Hematopoietic multipotent progenitor cell treated with erythropoietin and hydrocortisone succinate and interleukin-3 and kit ligand, for 6 days (in vitro differentiated cells): ENCODE measurements at places on chromosomes 6 and 20.

DNA sequence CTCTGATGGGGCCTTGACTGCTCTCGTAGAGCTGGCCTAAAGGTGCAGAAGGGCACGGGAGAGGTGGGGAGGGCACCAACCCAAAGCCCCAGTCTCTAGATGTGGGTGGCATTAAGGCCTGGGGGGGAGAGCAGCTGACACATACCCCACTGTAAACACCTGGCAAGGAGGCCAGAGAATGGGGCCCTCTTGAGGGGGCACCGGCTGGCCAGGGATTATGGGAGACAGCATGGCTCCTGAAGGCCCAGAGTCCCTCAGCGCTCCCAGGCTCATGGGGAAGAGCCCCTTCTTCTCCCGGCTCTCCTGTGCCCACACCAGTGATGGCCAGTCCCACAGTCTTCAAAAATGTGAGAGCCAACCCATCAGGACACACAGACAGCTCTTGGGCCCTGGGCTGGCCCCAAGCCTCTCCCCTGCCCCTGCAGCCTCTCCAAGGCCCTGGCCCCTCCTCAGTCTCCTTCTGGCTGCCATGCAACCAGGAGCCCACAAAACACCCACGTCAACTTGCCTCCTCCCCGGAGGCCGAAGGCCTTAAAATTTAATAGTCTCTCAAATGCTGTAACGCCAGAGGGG lies 58.2 kb upstream of the FOXP4 start:
- no peak for DNase-seq

DNA sequence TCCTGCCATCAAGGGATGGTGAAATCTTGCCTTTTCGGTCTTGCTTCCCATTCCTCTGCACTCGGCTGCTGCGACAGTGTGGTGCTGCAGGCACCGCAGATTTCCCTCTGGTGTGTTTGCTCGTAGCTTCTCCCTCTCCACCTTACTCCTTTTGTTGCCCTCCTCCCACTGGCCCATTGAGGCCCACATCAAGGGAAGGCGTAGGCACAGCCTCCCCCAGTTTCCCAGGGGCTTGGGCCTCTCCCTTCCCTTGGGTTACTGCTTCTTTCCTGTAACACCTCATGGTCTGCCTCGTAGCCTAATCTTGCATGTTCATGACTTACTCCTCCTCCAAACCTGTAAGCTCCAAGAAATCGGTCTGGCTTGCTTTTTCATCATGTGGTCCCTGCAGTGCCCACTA lies 9.9 kb downstream of the E2F3 start:
- DNase-seq, result peak; percentile 25

- no peak for DNase-seq
Measured at GRCh38 chr6:43623880-43624785, 4.9 kb downstream of the GTPBP2 start.

DNA sequence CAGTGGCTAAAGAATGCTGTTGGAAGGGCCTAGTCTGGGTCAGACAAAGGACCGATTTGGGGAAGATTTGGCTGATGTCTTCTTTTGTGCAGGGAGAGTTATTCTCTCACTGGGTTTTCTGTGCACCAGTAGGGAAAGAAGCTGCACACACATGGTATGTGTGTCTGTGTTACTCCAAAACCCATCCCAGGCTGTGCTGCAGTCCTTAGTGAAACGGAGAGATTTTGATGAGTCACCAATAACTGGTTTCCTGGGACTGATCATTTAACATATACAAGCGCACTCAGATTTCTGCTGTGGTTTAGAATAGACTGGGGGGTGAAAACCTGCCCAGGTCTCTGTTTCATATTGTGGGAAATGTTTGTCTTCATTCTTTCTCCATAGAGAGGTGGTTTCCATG lies 1049.8 kb downstream of the KIF16B start:
- no peak for DNase-seq

DNA sequence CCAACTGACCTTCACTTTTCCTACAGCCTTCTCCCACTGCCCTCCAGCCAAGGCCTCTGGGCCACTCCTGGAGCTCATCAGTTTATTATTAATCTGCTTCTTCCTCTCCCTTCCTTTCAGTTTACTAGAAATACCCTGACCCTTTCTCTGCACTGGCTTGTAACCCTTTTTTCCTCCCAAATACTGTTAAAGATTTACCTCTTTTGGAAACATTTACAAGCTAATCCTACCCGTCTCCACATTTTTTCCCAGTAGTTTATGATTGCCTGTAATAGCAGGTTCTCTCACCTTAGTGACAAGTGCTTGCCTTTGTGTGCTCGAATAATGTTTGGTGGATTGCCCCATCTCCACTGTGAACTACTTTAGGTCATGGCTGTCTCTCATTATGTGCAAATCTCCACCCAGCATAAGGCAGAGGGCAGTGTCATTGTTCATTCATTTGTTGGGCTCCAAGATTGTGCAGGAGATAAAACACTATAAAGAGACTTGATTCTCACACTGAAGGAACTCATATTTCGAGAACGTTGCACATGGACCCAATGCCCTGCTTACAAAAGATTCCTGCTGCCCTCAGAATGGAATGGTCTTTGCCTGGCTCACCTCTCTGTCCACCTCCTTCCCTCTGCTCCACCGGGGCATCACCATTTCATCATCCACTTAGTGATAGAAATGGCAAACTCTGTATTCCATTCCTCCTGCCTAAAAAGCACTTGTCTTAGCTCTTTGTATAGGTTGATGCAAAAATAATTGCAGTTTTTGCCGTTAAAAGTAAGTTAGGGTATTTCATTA lies 491.1 kb downstream of the UTRN start:
- DNase-seq, result no peak

DNA sequence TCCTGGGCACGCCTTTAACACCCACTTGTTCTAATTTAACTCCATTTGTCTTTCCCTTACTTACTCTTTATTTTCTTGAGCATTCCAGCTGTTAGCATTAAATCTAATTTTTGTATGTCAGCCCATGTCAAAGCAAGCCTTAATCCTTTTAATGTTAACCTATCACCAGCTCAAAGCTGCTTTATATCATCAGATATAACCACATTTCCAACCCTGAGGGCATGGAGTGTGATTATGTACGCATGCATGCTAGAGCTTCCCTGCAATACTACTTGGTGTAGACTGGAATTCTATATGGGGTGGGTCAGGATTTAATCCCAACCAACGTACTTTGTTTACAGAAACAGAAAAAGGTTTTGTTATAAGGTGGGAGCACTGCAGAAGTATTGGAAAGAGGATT lies 139.4 kb upstream of the HMGN3 start:
- no peak for DNase-seq

DNA sequence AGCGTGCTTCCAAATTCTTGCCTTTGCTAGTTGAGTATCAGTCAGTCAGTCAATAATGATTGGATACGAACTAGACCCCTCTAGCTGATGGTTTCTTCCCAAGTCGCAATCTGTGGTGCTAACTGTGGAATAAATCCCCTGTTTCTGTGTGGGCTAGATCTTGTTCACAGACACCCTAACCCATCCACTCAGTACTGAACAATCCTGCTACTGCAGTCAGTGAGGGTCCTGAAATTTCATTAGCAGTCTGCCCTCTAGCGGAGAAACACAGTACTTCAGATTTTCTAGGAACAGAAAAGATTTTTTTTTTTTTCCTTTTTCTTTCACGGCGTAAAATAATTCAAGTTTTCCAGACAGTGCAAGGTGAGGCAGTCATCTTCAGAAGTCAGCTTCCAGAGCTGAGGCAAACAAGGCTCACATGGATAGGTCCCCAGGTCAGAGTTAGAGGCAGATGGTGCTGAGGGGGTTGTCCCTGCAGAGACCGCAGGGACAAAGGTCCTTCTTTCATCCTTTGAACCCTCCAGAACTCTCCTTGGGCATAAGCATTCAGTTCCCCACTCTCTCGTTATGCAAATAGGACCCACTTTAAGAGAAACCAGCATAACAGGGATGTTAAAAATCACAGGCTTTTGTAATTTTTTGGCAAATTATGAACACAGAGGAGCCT lies 119.6 kb downstream of the SCML4 start:
- DNase-seq, result peak; percentile 58

GRCh38 chr6:127786109-127786508 lies 114.7 kb downstream of the THEMIS start:
- DNase-seq, result no peak
